Naive thymus-derived CD8-positive, alpha-beta T cell (primary cell): ENCODE measurements at places on chromosomes 2 and 18.

- DNase-seq = no peak
Measured at GRCh38 chr2:202104286-202104870, 31.3 kb downstream of the KIAA2012 start.

DNA sequence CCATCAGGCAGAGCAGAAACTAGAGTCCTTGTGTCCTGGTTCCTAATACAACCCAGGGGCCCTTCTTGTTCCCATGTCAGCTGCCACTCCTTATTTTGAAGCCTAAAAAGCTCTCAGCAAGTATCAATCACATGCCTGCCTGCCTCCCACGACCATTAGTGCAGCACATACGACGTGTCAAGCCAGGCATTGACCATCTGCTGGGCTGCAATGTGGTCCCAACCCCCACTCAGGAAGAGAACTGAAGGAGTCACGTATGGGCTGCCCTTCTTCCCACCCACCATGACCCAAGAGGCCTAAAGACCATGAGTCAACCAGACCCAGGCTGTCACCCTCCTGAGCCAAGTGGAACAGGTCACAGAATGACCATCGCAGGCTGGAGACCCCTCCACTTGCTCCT lies 98.8 kb downstream of the KLHL29 start:
- DNase-seq = no peak

DNA sequence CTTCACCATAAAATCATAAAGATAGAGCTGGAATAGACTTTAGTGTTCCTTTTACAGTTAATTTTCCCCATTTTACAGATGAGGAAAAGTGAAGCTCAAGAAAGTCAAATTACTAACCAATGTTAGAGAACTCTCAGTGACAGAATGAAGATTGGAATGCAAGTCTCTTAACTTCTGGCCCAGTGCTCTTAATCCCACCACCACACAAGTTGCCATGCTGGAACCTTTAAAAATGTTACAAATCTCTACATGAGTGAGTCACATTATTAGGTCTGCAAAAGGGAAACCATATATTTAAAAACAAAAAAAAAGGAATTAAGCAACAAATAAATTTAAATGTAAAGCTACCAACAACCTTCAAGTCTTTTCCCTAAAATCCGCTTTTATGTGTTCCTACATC lies 3.5 kb downstream of the NCKAP1 start:
- DNase-seq = no peak

- DNase-seq = no peak
Measured at GRCh38 chr18:78790960-78791359, 188.7 kb upstream of the SALL3 start.

DNA sequence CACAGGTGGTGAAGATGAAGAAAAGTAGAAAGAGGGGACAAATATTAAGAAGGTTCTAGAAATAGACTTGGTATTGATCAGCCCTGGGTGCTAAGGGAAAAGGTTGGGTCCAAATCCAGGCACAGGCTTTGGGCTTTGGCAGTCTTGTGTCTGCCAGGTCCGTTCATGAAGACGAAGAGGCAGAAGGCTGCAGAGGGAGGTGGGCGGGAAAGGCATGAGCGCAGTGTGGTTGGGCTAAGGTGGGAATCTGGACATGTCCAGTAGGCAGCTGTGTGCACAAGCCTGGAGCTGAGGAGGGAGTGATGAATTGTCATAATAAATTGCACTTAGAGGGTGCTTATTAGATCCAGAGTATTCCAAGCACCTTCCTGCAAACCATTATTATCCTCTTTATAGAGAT lies 105.7 kb upstream of the TEX51 start:
- no peak for DNase-seq

DNA sequence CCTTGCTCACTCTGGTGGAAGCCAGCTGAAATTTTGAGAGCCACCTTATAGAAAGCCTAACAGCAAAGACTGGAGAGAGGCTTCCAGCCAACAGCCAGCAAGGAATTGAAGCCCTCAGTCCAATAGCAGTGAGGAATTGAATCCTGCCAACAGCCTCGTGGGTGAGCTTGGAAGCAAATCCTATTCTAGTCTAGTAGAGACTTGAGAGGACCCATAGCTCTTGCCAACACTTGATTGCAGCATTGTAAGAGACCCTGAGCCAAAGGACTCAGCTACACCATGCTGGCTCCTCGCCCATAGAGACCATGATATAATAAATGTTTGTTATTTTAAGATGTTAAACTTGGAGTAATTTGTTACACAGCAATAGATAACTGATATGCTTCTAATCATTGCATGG lies 403.0 kb upstream of the TNP1 start:
- DNase-seq = no peak
